ENCODE measurements at places on chromosomes 5 and 9.

DNA sequence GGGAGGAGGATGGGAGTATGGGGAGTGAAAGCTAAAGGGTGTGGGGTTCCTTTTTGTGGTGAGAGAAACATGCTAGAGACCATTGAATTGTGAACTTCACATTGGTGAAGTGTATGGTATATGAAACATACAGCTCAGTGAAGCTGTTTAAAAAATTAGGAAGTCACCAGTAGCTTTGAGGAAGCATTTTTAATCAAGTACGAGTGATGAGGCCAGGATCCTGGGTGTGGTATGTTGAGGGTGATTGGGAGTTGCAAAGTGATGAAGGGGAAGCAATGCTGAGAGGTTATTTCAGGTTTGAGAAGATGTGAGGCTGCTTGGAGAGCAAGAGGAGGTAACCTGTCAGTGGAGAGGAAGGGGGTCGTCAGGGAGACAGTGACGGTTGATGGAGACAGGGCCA is 22.7 kb upstream of the CLK4 start:
- no peak for DNase-seq

- DNase-seq, result no peak
Observed at GRCh38 chr9:38084556-38084880, 15.5 kb upstream of the SHB start.

- DNase-seq, result no peak
Observed at GRCh38 chr9:128626181-128626580, 30.5 kb downstream of the DYNC2I2 start.

DNA sequence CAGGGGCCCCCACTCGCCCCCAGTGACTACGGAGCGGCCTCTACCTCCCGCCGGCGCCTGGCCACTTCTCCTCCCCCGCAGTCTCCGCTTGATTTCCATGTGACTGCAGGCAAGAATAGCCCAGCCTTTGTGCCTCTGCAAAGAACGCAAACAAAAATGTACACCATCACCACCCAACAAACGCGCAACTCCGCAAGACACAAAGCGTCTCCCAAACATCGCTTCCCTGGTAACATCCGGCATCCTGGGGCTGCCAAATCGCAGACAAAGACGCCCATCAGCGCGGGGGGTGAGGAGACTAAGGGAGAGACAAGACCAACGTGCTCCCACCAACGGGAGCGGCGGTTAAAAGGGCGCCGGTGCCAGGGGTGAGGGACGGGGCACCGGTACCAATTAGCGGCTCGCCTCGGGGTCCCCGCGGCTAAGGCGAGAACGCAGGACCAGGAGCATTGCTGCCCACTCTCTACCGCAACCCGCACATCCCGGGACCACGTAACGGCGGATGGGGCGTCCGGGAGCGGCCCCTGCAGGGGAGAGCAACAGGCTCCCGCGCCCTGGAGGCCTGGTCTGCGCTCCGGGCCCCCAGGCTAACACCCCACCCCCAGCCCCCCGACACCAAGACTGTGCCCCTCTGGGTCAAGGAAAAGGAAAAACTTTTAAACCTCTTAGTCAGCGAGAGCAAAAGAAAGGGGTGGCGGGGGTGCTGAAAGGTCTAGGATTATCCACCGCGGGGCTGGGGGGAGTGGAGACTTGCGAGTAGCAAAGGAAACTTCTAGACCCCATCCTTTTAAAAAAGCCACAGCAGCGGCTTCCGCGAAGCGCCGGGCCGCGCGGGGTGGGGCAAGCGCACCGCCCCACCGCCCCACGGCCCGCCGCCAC is 885 bp downstream of the MPDZ start:
- peak; percentile 63 for DNase-seq

GRCh38 chr5:174356536-174356935 is 311.0 kb downstream of the NSG2 start:
- DNase-seq, result no peak

- no peak for DNase-seq
Observed at GRCh38 chr5:56029457-56029856, 34.7 kb upstream of the IL6ST start.

DNA sequence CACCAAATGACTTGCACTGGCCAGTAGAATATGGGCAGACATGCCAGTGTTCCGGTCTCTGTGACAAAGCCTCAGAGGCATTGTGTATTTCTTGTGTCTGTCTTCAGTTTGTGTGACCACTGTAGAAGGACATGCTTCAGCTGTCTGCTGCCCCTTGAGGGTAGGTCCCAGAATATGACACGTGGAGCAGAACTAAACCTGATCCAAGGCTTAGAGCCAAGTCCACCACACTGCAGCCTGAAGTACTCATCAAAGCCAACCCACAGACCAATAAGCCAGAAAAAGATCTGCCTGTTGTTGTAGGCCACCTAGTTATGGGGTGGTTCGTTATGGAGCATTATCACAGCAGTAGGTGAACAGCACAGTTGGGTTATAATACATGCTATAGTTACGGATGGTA is 468.9 kb downstream of the PSAT1 start:
- DNase-seq, result no peak

DNA sequence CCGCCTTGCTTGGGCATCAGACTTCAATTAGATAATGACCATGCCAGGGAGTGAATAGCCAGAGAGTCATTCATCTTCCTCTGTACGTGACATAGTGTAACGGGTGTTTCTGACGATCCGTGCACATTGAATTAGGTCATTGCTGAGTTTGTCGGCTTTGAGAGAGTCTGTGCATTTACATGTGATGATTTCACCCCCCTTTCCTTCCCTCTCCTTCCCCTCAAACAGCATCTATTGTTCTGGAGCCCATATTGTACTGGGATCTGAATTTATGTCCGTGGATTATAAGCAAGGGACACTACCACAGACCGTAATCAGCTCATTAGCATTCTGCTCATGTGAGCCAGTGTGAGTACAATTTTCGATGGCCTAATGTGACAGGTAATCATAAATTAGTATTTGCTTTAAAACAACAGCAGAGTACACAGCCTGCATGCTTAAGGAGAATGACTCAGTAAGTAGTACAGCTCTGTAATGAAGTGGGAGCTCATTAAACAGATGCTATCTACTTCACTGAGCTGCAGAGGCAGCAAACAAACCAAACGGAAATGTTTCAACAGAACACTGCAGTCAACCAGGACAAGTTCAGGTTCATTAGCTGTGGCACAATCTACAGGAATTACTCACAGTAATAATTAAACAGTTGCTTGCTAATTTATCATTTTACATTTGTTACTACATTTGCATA is 302.1 kb downstream of the CSNK1G3 start:
- DNase-seq, result no peak

- DNase-seq, result no peak
Observed at GRCh38 chr5:140498591-140498990, 48.9 kb upstream of the EIF4EBP3 start.

DNA sequence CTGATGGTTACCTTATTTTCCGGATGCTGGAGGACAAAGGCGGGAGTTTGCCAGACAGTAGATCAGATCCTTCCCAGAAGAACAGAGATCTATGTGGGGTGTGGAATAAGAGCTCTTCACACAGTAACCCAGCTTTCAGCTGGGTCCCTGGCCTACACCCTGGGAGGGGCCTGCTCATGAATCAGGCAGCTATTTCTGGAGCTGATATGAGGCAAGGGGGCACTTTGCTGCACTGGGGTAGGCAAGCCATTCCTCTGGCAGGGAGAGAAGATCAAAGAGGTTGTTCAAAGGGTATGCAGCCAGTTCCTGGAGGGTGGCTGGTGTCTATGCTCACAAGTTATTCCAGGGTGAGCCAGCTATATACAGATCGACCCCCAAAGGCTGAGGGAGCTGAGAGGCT is 48.6 kb downstream of the CYSTM1 start:
- no peak for DNase-seq

DNA sequence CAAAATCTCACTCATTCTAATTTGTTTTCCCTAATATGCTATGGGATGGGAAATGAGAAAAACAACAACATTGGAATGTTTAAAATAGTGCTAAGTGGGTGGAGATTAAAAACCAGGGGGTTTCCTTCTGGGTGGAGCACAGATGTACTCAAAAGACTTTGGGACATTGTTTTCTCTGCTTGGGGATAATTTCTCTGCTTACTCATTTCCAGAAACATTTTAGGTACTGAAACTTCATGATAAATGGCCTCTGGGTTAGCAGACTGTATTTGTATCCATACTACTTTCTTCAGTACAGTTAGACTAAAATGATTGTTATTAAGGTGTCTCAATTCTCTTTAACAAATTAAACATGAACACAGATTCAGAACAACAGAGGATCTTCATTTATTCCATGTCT is 17.4 kb downstream of the ELOVL7 start:
- no peak for DNase-seq

DNA sequence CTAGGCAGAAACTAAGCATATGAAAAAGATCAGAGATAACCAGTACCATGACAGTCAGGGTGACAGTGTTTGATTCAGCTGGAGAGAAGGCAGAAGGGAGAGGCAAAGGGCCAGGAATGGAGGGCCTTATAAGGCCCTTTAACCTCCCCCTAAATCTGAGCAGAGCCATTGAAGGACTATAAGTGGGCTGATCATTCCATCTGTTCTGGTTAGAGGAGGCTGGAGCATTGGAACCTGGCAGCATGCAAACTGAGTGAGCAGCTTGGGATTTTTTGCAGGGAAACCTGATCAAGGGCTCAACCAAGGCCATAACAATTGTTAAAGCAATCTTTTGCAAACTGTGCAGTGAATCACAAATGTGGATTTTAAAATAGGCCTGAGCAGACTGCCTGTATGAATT is 174.5 kb upstream of the DAP start:
- no peak for DNase-seq

- no peak for DNase-seq
Observed at GRCh38 chr9:127761061-127761460, 17.4 kb downstream of the SH2D3C start.

DNA sequence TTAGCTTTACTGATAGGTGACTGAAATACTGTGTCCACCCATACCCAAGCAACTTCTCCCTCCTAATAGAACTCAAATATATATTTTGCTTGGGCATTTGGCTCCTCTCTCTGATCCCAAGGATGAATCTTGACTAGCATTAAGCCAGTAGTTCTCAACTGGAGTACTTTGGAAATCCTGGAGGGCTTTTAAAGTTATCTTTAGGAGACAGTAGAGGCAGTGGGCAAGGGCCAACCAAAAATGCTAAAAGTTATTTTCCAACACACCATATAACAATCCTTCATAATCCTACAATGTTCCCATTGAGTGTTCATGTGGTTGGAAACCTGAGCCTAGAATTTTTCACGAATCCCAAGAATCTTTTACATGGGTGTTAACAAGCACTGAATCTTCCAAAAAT is 11.1 kb upstream of the ETF1 start:
- no peak for DNase-seq

GRCh38 chr5:133117912-133118445 is 66.2 kb downstream of the HSPA4 start:
- DNase-seq, result no peak

- no peak for DNase-seq
Observed at GRCh38 chr5:104942735-104943134, 1380.1 kb upstream of the NUDT12 start.

DNA sequence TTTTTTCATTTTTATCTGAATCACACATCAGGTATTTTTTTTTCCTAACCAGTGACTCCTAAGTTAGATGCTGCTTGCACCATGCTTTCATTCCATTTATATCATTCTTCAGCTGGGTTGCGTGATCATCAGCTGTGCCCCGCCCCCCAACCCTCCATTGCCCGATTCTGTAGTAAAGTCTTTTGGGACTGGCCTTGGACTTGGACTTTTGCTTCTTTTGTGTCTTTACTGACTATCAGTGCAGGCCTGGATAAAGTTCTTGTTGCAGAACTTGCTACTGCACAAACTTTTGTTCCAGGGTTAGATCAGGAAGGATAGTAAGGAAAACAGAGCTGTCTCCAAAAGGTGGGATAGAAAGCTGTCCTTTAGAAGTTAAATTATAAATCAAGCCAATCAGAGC is 38.5 kb downstream of the SLC22A5 start:
- DNase-seq, result no peak

GRCh38 chr5:29239606-29240005 is 1953.9 kb upstream of the CDH6 start:
- DNase-seq, result no peak

- DNase-seq, result no peak
Observed at GRCh38 chr5:158020555-158021418, 161.8 kb upstream of the CLINT1 start.

GRCh38 chr9:98018347-98018746 is 35.2 kb downstream of the ANP32B start:
- no peak for DNase-seq

DNA sequence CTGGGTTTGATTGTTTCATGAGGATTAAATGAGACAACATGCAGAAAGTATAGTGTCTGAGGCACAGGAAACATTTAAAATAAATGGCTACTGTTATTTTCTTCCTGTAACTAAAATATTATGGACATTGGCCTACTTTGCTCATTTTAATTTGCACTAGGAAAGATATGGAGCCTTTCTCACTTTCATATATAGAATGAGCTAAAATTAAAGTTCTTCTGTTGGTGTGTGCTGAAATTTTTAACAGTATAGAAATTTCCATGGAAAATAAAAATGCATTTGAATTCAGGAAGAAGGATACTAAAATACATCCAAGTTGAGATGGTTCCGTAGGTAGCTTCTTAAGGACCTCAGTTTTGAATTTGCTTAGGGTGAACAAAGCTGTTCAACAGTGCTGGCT is 131.9 kb downstream of the MAST4 start:
- no peak for DNase-seq

DNA sequence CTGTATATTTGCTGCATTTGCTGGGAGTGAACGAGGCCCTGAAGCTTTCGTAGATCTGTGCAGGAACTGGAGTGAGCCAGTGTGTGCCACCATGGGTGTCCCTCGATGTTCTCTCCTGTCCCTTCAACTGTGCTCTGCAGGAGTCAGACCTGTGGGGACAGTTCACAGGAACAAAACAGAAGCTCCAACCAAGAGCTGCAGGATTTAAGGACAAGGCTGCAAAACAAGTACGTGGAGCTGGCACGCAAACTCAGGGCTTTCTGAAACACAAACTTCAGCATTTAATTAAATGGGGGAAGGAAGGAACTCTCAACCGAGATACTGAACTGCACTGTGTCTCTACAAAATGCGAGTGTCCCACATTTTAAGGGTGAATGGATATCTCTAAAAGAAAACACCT is 24.2 kb downstream of the BASP1 start:
- DNase-seq, result no peak

- DNase-seq, result no peak
Observed at GRCh38 chr9:120668399-120668798, 45.9 kb downstream of the MEGF9 start.

DNA sequence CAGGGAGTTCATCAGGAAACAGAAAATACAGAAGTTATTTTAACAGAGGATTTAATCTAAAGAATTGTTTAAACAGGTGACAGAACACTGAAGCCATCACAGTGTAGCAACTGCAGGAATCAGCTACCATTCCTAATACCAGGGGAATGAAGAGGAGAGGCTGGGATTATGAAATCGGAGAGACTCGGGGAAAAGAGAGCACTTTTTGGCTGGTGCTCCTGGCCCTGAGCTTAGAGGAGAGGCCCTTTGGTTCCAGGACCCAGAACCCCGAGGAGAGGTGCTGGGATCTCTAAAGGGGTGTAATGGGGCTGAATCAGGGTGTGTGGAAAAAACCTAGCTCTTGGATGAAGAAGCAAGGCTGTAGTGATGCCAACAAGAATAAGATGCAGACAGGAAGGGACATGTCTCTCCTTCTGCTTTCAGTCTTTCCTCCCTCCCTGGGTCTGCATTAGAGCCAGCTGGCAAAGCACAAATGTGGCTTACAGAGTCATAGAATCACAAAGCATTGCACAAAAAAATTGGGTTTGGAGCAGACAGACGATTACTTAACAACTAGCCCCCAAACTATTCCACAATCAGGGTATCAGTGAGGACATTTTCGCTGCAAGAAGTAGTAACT is 11.6 kb upstream of the SFXN1 start:
- no peak for DNase-seq

GRCh38 chr5:64147379-64147778 is 18.3 kb upstream of the RNF180 start:
- no peak for DNase-seq

GRCh38 chr5:24555229-24555628 is 89.5 kb downstream of the CDH10 start:
- no peak for DNase-seq
